ENCODE measurements at places on chromosomes 1 and 21.

GRCh38 chr1:203276408-203276807 lies 28.9 kb upstream of the BTG2 start:
- no peak overlapping the region for H3K4me3 ChIP-seq
- H3K36me3 ChIP-seq = peaks cover 2% of the 10 kb centered on the region
- H3K27ac ChIP-seq = peak overlapping the region; percentile 87
- peaks cover 30% of the 10 kb centered on the region for H3K4me1 ChIP-seq

- H3K27me3 ChIP-seq = no peaks in the 10 kb centered on the region
- DNase-seq = no peak
- H3K27ac ChIP-seq = no peak overlapping the region
- H3K4me1 ChIP-seq = peaks cover 5% of the 10 kb centered on the region
Measured at GRCh38 chr1:53934170-53934765, 11.2 kb downstream of the IFT25 start.

DNA sequence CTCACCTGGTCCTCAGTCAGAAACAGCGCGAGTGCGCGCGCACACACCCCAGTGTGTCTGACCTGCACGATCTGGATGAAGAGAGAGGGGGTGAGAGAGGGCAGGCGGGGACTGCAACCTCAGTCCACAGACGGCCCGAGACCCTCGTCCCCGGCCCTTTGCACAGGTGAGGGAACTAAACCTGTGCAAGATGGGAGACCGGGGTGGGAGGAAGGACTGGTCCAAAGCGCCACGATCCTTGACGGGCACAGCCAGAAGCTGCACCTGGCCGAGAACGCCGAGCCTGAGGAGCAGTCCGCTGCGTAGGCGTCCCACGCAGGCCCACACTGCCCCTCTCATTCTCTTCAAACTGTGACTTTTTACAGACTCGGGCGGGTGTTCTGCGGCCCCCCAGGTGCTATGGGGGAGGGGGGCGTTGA lies 519 bp upstream of the IQCC start:
- H3K36me3 ChIP-seq = no peaks in the 10 kb centered on the region
- no peaks in the 10 kb centered on the region for H3K27me3 ChIP-seq
- H3K4me1 ChIP-seq = peaks cover 34% of the 10 kb centered on the region
- H3K27ac ChIP-seq = peak overlapping the region; percentile 92
- no peak for DNase-seq

- H3K27me3 ChIP-seq = no peaks in the 10 kb centered on the region
- DNase-seq = no peak
- H3K4me3 ChIP-seq = peak overlapping the region; percentile 99
- peak overlapping the region; percentile 100 for H3K27ac ChIP-seq
Measured at GRCh38 chr1:93344886-93345632, 648 bp upstream of the DR1 start.

DNA sequence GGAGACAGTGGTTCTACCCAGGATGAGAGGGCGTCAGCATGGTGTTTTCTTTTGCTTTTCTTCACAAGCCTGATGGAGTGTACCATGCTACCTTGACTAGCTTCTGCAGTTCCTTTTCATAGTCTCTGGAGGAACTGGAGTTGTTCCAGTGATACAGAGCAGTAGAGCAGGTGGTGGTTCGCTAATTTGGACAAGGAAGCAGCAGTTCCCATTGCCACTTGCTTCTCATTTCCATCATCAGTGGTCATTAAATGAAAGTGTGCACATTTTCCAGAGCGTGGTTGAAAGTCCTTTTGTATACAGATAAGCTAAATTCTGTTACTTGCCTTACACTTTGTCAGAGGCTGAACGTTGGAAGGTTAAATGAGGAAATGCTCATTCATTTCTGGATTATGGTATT lies 182.3 kb downstream of the C1orf21 start:
- no peaks in the 10 kb centered on the region for H3K4me1 ChIP-seq
- no peaks in the 10 kb centered on the region for H3K36me3 ChIP-seq
- no peak overlapping the region for H3K27ac ChIP-seq
- DNase-seq = no peak
- H3K27me3 ChIP-seq = peaks cover 24% of the 10 kb centered on the region

DNA sequence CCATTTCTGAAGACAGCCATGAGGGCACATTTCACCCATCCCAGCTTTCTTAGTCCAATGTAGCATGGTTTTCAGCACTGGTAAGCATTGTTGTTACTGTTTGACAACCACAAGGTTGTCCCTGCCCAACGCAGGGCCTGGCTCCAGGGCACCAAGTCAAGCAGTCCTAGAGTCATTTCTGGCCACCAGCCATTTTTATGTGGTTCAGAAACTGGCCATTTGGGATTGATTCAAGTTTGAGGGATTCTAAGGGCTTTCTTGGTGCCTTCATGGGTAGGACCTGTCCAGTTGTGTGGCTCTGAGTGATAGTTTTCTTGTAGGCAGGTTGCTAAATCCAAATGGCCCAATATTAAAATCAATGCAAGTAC lies 535.4 kb upstream of the USP24 start:
- no peaks in the 10 kb centered on the region for H3K36me3 ChIP-seq
- DNase-seq = no peak
- no peak overlapping the region for H3K27ac ChIP-seq
- H3K4me1 ChIP-seq = no peaks in the 10 kb centered on the region
- no peak overlapping the region for H3K4me3 ChIP-seq
- H3K27me3 ChIP-seq = peaks cover 18% of the 10 kb centered on the region

DNA sequence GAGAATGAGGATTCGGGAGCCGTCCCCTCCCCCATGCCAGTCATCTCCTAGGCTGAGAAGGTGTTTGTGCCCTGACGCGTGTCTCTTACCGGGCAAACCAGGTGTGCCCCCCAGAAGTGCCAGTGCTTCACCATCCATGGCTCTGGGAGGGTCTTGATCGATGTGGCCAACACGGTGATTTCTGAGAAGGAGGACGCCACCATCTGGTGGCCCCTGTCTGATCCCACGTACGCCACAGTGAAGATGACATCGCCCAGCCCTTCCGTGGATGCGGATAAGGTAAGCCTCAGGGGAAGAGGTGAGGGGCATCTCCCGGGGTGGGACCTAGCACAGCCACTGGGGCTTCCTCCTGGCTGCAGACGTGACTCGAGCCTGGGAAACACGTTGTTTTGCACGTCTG lies 959 bp downstream of the PADI6 start:
- no peak overlapping the region for H3K4me3 ChIP-seq
- H3K27me3 ChIP-seq = peaks cover 22% of the 10 kb centered on the region
- peaks cover 3% of the 10 kb centered on the region for H3K4me1 ChIP-seq
- no peak overlapping the region for H3K27ac ChIP-seq
- DNase-seq = no peak
- H3K36me3 ChIP-seq = no peaks in the 10 kb centered on the region

GRCh38 chr1:6028042-6028850 lies 17.4 kb upstream of the KCNAB2 start:
- peak; percentile 41 for DNase-seq
- H3K27me3 ChIP-seq = no peaks in the 10 kb centered on the region
- H3K4me1 ChIP-seq = peaks cover 64% of the 10 kb centered on the region
- H3K4me3 ChIP-seq = peak overlapping the region; percentile 95
- H3K36me3 ChIP-seq = peaks cover 6% of the 10 kb centered on the region
- peak overlapping the region; percentile 98 for H3K27ac ChIP-seq

- DNase-seq = no peak
- peak overlapping the region; percentile 9 for H3K4me3 ChIP-seq
Measured at GRCh38 chr1:89552471-89553081, 27.9 kb downstream of the LRRC8B start.

DNA sequence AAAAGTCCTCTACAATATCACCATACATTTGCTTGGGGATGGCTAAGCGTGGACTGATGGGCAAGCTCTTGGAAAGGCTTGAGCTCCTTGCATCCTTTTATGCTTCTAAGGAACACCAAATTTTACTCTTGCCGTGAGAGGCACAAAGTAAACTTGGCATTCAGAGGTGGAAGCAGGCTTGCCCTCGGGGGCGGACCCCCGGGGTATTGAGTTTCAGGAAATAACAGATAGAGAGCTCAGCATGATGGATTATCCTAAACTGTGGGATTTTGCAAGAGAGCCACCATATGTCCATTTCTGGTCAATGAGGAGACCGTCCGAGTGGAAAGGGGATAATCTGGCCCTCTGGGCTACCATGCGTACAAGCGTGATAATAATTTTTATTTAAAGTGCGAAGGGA lies 14.0 kb downstream of the IFI16 start:
- H3K4me3 ChIP-seq = no peak overlapping the region
- peaks cover 60% of the 10 kb centered on the region for H3K4me1 ChIP-seq
- H3K27me3 ChIP-seq = no peaks in the 10 kb centered on the region
- peak overlapping the region; percentile 24 for H3K27ac ChIP-seq
- H3K36me3 ChIP-seq = peaks cover 23% of the 10 kb centered on the region
- DNase-seq = no peak

GRCh38 chr1:225541383-225541782 lies 111.5 kb downstream of the ENAH start:
- peaks cover 4% of the 10 kb centered on the region for H3K4me1 ChIP-seq
- no peaks in the 10 kb centered on the region for H3K36me3 ChIP-seq
- H3K27me3 ChIP-seq = peaks cover 33% of the 10 kb centered on the region
- DNase-seq = no peak
- no peak overlapping the region for H3K27ac ChIP-seq

DNA sequence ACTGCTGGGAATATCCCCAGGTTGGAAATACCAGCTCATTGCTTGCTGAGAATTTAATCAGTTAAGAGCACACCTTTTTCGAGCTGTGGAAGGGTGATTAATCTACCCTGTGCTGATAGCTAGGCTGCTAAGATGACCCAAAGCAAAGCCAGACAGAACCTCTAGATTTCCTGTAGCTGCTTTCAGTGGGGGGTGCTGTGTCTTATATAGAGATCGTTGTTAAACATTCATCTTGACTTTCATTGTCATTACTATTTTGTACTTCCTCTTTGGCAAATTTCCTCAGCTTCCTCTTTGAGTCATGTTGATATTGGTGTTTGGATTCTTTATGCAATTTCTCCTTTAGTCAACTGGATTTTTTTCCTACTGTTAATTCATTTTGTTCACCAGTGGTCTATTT lies 155.3 kb downstream of the DISC1 start:
- no peak for DNase-seq
- no peak overlapping the region for H3K27ac ChIP-seq
- H3K4me3 ChIP-seq = no peak overlapping the region
- H3K4me1 ChIP-seq = peaks cover 2% of the 10 kb centered on the region

- H3K36me3 ChIP-seq = peaks cover 14% of the 10 kb centered on the region
- peaks cover 35% of the 10 kb centered on the region for H3K4me1 ChIP-seq
- H3K4me3 ChIP-seq = no peak overlapping the region
- DNase-seq = no peak
- no peaks in the 10 kb centered on the region for H3K27me3 ChIP-seq
Measured at GRCh38 chr21:31130821-31131220, 92.5 kb upstream of the KRTAP19-8 start.

GRCh38 chr1:220028346-220028895 lies 17.9 kb downstream of the EPRS1 start:
- no peak overlapping the region for H3K4me3 ChIP-seq
- H3K27me3 ChIP-seq = no peaks in the 10 kb centered on the region
- H3K4me1 ChIP-seq = peaks cover 2% of the 10 kb centered on the region
- H3K27ac ChIP-seq = no peak overlapping the region

GRCh38 chr1:36644556-36644955 lies 161.8 kb upstream of the CSF3R start:
- peaks cover 4% of the 10 kb centered on the region for H3K36me3 ChIP-seq
- no peak for DNase-seq
- no peak overlapping the region for H3K27ac ChIP-seq
- H3K4me1 ChIP-seq = no peaks in the 10 kb centered on the region
- H3K27me3 ChIP-seq = peaks cover 71% of the 10 kb centered on the region

- H3K27me3 ChIP-seq = no peaks in the 10 kb centered on the region
- no peaks in the 10 kb centered on the region for H3K36me3 ChIP-seq
- H3K4me3 ChIP-seq = peak overlapping the region; percentile 84
- peak overlapping the region; percentile 88 for H3K27ac ChIP-seq
- H3K4me1 ChIP-seq = peaks cover 75% of the 10 kb centered on the region
- DNase-seq = no peak
Measured at GRCh38 chr1:207832796-207833195, 78.1 kb downstream of the CD34 start.

DNA sequence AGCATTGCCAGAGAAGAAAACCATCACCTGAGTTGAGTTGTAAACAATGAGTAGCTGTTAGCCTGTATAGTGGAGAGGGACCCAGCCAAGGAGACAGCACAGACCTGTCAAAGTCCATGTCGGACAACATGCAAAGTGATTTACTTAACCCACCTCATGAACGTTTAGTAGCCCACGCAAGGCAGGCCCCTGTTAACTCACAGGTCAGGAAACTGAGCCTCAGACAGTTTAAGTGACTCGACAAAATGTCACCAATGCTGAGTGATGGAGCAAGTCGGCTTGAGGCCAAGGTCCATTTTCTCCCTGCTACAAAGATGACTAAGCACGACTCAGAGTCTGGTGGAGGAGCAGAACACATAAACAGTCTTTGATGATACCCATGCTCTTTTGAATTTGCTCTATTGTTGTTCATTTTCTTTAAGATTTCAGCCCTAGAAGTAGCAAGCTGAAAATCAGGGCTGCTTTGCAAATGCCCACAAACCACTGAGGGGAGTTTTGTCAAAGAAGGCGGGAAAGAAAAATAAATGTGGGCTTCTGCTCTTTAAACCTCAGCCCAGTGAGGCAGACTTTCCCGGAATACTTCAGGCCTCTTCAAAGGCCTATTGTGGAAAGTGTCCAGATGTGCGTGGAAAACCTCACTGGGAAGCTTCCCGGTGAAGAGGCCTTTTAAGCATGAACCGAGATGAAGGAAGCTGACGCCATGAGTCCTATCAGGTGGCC lies 83.8 kb upstream of the HOOK1 start:
- peaks cover 4% of the 10 kb centered on the region for H3K36me3 ChIP-seq
- no peak overlapping the region for H3K27ac ChIP-seq
- peaks cover 8% of the 10 kb centered on the region for H3K4me1 ChIP-seq
- no peak for DNase-seq
- H3K27me3 ChIP-seq = no peaks in the 10 kb centered on the region

DNA sequence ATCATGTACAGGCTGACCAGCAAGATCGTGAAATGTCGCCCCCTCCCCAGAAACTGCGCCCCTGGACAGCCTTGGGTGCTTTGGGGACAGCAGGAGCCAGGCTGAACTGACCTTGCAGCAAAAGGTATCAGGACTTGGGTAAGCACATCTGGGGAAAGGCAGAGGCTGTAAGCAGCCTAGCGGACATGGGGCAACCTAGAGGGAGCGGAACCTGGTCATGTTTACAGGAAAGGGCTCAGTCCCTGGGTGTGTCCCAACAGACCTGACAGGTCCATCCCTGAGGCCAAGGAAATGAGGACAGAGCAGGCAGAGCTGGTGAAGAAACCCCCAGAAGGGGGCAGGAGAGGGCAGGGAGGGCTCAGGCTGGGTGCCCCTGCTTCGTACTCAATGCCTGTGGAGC lies 3.1 kb upstream of the S100A8 start:
- H3K4me3 ChIP-seq = no peak overlapping the region
- no peak overlapping the region for H3K27ac ChIP-seq
- peaks cover 2% of the 10 kb centered on the region for H3K4me1 ChIP-seq
- no peak for DNase-seq
- H3K36me3 ChIP-seq = peaks cover 2% of the 10 kb centered on the region

DNA sequence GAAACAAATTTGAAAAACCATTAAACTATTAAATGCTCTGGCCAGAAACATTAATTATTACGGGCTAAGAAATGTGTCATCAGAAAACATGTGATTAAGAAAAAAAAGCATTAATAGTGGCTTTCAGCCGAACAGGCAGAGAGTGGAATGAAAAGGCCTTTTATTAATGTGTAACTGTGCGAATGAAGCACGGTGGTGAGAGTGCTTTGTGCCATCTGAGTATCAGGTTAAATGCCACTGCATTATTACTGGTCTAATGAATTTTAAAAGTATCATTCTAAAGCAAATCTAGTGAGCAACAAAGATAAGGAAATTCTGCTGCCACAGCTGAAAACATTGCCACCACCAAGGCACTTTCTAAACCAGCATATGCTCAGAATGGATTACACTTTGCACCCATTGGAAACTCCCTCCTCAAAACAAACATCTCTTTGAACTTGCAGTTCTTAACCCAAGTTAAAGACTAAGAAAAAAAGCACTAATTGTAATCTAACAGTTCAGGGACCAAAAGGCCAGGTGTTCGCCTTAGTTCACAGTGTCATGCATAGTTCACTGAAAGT lies 30.0 kb upstream of the SSX2IP start:
- no peak for DNase-seq
- no peaks in the 10 kb centered on the region for H3K36me3 ChIP-seq
- no peak overlapping the region for H3K4me3 ChIP-seq
- peaks cover 5% of the 10 kb centered on the region for H3K27me3 ChIP-seq
- H3K27ac ChIP-seq = no peak overlapping the region

Measured in T-helper 17 cell (primary cell).